Epithelial cell of esophagus (primary cell): ENCODE measurements at places on chromosomes 4 and X.

DNA sequence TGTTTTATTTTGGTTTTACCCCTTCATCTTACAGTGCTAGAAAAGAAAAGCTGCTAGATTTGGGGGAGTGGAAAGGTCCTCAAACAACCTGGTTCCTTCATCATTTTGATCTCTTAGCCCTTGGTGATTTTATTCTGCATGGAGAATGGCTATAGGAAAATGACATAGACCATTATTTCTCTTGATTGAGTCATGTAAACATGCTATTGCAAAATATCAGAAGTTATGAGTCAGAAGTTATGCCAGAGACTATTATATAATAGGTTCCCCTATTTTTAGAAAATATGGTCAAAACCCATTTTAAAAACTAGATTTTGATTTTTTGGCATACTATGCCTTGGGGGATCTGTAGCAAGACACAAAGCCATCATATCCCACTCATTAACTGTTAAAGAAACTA is 83.7 kb upstream of the FAM9C start:
- peak; percentile 50 for DNase-seq

DNA sequence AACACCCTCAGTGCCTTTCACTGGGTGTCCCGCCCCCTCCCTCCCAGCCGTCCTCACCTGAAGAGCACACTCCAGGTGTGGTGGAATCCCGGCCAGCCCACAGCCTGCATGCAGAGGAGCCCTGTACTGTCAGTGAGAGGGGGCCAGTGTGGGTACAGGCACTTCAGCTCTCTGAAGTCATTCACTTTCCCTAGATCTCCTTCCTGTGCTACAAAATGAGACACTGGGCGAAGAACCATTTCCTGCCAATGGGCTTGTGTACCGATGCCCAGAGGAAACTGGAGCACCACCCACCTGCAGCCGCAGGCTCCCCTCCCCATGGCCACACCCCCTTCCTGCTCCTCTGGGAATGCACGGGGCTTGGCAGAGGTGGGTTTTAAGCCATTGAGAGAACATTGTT is 73.9 kb upstream of the C4orf50 start:
- no peak for DNase-seq

DNA sequence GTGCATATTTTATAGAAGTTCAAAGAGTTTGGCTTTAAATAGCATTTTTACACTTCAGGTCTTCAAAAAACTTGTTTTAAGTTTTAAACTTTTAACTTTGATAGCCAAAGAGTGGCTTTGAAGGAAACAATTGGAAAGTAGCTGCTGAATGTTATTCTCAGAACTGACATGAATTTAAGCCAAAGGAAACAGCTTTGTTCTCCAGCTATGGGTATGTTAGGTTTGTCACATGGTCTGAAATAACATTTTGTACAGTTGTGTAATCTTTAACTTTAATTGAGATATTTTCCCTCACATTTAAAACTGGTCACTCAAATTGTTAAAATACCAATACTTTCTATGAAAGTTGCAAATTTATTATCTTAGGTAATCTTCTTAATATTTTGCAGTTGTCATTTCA is 564.7 kb downstream of the IL15 start:
- no peak for DNase-seq

DNA sequence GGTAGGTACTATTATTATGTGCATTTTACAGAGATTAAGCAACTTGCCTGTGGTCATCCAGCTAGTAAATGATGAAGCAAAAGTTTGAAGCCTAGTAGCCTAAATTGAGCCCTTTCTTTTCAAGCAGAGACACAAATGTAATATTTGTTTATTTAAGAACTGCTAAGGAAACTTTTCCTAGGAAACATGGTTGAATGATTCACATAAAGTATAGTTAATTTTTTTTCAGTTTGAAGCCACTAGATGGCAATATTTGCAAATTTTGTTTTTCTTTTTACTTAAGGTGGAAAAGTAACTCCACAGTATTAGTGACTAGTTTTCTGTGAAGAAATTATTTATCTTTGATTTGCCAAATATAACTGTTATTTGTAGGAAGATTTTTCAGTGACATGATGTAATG is 52.8 kb upstream of the ANKRD17 start:
- peak; percentile 41 for DNase-seq

- no peak for DNase-seq
Measured at GRCh38 chr4:102959496-102959895, 60.0 kb downstream of the SLC9B1 start.

DNA sequence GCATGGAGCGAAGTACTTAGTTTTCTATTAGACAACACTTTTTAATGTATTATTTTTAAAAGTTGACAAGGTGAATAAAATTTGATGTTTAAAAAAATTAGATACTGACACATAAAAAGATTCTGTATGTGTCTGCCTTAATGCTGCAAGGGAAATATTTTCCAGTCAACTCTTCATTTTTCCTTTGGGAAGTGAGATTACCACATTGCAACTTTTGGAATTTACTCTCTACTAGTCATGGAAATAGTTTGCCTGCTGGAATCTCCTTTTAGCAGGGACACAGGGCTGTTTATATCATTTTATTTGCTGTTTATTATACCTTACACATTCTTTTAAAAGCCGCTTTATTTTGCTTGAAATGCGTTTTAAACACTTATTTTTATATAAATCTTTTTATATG is 135.1 kb downstream of the MID1 start:
- no peak for DNase-seq

- peak; percentile 13 for DNase-seq
Measured at GRCh38 chrX:96474029-96474740, 210.5 kb upstream of the DIAPH2 start.
